Ascending aorta (tissue), 2 donors: ENCODE measurements at places on chromosomes 1 and 21. TPM values are rescaled to one million over a fixed set of nuclear protein-coding genes. Genes with fewer than 3 reads are reported as not detected.
A peak's percentile ranks its signal among the peaks of the same experiment; 100 is the strongest.

DNA sequence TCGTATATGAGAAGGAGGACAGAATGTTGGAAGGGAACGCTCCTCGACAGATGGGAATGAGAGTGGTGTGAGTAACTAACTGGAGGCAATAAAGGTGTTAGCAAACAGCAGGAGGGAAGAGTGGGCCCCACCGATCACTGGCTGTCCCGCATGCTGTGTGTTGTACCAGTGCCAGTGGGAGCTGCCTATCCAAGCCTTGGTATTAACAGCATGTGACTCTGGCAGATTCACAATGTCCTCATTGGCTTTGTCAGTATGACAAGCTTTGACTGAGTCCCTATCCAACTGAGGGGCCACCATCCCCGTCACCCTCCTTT lies 188.3 kb downstream of the NRIP1 start:
- H3K4me1 ChIP-seq, result no peaks in the 10 kb centered on the region
- H3K27me3 ChIP-seq, result no peaks in the 10 kb centered on the region
- H3K4me3 ChIP-seq, result no peak overlapping the region
- H3K27ac ChIP-seq, result no peak overlapping the region

Gene FAAP20
- 38.3 TPM for total RNA-seq

- H3K4me1 ChIP-seq, result no peaks in the 10 kb centered on the region
- H3K36me3 ChIP-seq, result no peaks in the 10 kb centered on the region
- no peak overlapping the region for H3K4me3 ChIP-seq
- no peak for DNase-seq
- H3K27ac ChIP-seq, result no peak overlapping the region
Observed at GRCh38 chr1:162342452-162342983, 34.1 kb downstream of the SPATA46 start.

GRCh38 chr1:84298684-84299535 lies 2.6 kb upstream of the SAMD13 start:
- H3K36me3 ChIP-seq, result no peaks in the 10 kb centered on the region
- peak overlapping the region; percentile 79 for H3K4me3 ChIP-seq
- H3K27ac ChIP-seq, result peak overlapping the region; percentile 84
- H3K27me3 ChIP-seq, result no peaks in the 10 kb centered on the region

DNA sequence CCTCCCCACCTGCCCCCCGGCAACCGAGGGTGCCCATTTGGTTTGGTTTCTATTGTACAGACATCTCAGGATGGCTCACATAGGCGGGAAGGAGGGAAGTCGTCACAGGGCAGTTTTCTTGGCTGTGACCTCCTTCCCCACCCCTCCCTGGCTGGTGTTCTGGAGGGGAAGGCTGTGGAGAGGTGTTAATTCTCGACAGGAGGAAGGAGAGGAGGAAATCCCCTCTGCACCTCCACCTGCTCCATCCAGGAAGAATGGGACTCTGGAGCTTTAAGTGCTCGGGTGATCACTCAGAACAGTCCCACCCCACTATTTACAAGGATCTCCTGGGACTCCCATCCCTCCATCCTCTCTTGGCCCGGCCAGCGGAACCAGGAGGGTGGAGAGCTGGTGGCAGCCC lies 7.6 kb downstream of the MEX3A start:
- H3K27me3 ChIP-seq, result no peaks in the 10 kb centered on the region
- no peak for DNase-seq
- H3K27ac ChIP-seq, result no peak overlapping the region
- no peaks in the 10 kb centered on the region for H3K36me3 ChIP-seq

GRCh38 chr1:3258386-3259003 lies 189.5 kb downstream of the PRDM16 start:
- H3K27ac ChIP-seq, result peak overlapping the region; percentile 78
- H3K4me3 ChIP-seq, result no peak overlapping the region
- peaks cover 40% of the 10 kb centered on the region for H3K4me1 ChIP-seq
- DNase-seq, result no peak

GRCh38 chr21:27429710-27430341 lies 462.9 kb upstream of the ADAMTS5 start:
- H3K4me1 ChIP-seq, result no peaks in the 10 kb centered on the region
- H3K27ac ChIP-seq, result peak overlapping the region; percentile 74
- DNase-seq, result no peak

DNA sequence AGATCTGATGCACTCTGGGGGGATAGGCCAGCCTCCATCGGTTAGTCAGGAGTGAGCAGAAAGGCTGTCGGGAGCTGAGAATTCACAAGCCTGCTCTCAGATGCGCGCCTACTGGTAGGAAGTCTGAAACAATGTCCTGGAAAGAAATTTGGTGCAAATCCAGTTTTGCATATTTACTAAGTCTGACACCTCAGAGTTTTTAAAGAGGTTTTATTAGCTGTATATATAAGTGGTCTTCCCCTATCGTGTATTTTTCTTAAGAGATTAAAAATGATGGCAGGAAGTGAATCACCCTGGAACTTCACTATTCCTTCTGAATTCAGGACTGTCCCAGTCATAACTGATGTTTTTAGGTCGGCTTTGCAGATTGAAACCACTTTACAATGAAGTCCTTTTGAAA lies 99.8 kb upstream of the C1orf105 start:
- H3K27ac ChIP-seq, result peak overlapping the region; percentile 92
- no peak for DNase-seq
- no peaks in the 10 kb centered on the region for H3K36me3 ChIP-seq
- peak overlapping the region; percentile 21 for H3K4me3 ChIP-seq
- H3K27me3 ChIP-seq, result no peaks in the 10 kb centered on the region

- no peak for DNase-seq
- H3K27ac ChIP-seq, result no peak overlapping the region
- no peak overlapping the region for H3K4me3 ChIP-seq
- H3K4me1 ChIP-seq, result no peaks in the 10 kb centered on the region
Observed at GRCh38 chr1:248686815-248687214, 15.8 kb downstream of the OR14I1 start.

DNA sequence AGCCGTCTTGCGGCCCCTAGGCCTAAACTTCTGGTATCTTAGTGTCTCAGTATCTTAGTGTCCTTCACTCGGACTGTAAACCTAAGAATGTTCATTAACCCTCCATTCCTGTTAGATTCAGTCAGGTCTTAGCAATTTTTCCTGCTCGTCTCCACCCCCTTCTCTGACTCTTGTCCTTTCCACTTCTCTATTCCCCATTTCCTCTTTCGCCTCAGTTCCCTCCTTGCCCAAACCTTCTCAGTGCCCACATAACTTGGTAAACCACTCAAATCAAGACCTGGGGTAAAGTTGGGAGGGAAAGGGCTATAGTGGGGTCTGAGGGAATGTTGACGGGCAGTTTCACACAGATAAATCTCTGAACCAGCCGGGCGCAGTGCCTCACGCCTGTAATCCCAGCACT lies 726 bp upstream of the FCER1G start:
- no peaks in the 10 kb centered on the region for H3K4me1 ChIP-seq
- no peaks in the 10 kb centered on the region for H3K27me3 ChIP-seq
- no peak for DNase-seq
- H3K36me3 ChIP-seq, result peaks cover 45% of the 10 kb centered on the region
- H3K27ac ChIP-seq, result no peak overlapping the region

DNA sequence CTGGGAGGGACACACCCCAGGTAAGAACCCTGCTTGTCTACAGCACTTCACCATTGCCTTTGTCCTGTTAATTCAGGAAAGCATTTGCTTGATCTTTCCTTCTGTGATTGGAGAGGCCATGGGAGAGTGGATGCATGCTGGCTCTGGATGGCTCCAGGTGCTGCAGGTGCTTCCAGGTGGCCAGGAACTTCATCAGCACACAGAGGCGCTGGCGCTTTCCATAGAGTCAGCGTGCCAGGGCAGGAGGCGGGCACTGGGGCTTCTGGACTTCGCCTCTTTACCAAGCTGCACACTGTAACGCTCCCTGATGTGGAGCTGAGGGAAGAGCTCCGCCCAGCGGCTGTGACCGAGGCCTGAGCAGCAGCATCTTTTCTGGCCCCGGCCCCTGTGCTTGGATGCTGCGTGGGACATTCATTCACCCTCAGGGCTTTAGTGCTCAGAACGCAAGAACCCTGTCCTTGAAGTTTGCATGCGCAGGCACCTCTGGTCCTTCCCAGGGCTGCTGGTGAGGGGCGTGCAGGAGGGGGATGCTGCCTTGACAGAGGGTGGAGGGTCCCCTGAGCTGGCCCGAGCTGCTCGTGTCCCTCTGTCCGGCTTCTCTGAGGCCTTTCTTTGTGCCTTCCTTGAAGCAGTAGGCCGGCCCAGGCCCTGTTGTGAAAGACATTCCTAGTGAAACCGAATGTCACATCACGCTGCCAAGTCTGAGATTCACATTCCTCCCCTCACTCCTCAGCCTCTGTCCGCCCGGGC lies 1.6 kb upstream of the MX2 start:
- H3K4me3 ChIP-seq, result no peak overlapping the region
- H3K4me1 ChIP-seq, result no peaks in the 10 kb centered on the region
- DNase-seq, result no peak
- no peaks in the 10 kb centered on the region for H3K36me3 ChIP-seq
- no peak overlapping the region for H3K27ac ChIP-seq
